Activated T-cell treated with anti-CD3 and anti-CD28 coated beads for 48 hours (primary cell): ENCODE measurements at places on chromosomes 5 and 9.

DNA sequence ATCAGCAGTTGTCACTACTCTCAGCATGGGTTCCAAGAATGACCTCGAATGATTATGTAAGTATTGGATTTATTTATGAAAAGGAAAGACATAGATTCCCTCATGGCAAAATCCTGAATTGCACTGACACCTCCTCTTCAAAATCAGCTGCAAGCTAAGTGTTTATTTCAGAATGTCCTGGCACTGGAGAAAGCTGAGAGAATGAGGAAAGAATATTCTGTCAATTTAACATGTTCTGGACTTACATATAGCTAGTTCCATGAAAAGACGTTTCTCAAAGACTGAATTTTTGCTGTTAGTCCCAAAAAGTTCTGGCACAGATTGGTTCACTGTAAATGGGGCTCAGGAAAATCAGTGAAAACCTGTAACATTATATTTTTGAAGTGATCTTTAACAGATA is 120.3 kb downstream of the NREP start:
- no peak for DNase-seq

DNA sequence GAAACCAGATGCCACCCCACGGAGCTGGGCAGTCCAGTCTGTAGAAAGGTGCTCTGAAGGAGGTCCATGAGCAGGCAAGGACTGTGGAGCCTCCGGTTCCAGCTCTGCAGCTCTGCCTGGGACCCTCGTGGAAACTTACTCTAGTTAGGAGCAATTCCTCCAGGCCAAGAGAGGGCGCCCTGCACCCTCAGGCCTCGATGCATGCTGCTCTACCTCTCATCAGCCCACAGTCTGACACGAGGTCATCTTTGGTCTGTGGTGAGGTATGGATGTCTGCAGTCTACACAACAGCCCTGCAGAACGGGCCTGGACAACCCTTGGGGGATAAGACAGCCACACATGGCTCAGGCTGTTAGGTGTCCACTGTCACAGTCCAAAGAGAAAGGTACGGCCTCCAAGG is 50.6 kb upstream of the UBTD2 start:
- DNase-seq: peak; percentile 5

- DNase-seq: no peak
These were observed 15.3 kb downstream of the MTMR12 start for GRCh38 chr5:32297181-32298058.

DNA sequence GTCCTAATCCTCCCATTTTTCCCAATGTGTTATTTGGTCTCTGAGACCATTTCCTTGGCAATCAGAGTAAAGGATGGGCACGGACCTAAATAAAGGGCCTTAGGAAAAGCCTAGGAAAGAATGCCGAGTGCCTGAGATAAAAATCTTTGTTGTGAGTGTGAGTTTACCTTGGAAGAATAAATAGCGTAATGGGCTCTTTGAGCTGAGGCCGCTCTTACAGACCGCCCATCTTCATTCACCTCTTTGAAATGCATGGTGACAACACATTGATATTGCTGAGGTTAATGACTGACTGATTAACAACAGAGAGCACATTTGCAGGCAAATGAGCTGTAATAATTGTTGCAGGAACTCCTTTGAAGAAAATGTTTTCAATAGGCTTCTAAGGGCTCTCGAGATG is 1967.1 kb upstream of the WWC1 start:
- no peak for DNase-seq

GRCh38 chr5:103410172-103410571 is 151.6 kb downstream of the MACIR start:
- no peak for DNase-seq

DNA sequence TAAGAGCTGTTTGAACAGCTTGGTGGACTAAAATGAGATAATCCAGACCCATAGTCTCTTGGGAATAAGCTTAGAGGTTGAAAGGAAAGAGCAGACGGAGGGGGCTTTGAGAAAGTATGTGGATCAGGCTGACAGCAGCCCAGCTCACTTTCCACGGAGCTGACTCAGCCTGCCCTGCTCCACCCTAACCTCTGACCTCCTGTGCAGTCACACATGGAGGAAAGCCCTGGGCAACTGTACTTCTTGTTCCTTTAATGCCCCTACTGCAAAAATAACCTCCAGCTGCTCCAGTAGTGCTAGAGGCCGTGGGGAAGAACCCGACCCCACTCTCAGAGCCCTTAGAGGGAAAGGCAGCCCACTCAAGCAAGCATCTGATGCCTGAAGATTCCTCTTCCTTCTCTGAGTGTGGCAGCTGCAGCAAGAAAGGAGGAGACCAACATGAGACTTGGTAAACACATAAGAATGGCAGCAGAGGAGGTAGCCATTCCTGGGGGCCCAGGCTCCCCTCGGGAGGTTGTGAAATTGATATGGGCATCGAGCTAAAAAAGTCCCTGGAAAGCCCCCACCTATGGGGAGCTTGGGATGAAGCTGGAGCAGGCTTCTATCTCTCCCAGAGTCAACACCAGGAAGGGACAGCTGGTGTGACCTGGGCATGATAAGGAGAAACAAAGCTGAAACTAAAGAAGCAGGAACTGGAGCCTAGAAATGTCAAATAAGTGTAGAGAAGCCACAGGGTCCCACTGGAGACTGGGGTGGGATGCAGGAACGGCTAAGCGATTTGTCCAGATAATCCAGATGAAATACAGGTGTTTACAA is 204.3 kb downstream of the PIK3R1 start:
- no peak for DNase-seq

DNA sequence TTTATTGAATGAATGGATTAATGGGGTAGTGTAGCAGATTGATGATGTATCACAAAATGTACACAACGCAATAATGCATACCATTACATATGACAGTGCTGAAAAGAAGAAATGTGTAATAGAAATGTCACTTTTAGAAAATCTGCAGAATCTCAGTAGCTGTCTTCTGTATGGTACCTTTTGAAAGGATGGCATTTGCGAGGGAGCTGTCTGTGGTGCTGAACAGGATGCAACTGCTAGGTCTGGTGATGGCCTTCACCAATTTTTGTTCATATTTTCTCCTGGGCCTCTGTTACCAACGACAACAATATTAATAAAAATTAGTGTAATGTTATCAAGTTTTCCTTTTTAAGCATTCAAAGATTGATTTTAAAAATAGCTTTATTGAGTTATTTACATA is 36.2 kb upstream of the OTULIN start:
- peak; percentile 21 for DNase-seq

- no peak for DNase-seq
These were observed 59.3 kb downstream of the AHRR start for GRCh38 chr5:380701-381309.

DNA sequence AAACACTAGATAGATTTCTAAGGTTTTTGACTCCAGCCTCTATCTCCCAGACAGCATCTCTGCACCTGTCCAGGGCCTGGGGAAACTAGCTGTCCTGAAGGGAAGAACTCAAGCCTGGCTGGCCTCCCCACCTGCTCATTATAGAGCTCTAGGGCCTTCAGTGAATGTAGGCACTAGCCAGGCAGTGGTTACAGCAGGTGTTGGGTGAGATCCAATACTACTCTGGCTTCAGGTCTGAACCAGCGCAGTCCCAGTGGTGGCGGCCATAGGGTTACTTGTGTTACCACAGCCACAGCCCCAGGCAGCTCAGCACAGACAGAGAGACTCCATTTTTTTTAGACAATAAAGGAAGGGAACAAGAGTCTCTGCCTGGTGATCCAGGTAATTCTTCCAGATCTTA is 449.2 kb downstream of the IRX1 start:
- no peak for DNase-seq

DNA sequence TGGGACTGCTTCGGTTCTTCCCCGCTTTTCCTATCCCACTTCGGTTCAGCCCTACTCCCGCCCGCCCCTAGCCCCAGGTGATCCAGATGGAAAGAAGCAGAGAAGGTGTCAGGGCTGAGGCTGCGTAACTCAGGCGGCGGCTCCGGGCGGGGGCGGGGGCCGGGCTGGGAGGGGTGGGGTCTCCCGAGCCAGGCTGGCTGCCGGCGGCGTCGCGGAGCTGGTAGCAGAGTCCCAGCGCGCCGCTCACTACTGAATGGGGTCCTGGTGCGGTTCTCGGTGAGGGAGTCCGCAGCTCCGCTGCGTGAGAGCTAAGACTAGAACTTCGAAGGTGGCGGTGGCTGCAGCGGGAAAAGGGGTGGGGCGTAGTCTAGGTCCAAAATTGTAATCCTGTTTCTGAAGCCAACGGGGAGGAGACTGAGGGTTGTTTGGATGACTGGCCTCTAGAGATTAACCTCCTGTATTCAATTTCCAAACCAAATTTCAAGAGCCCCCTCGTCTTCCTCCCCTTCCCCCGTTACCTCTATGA is 1.4 kb downstream of the PRR16 start:
- no peak for DNase-seq

DNA sequence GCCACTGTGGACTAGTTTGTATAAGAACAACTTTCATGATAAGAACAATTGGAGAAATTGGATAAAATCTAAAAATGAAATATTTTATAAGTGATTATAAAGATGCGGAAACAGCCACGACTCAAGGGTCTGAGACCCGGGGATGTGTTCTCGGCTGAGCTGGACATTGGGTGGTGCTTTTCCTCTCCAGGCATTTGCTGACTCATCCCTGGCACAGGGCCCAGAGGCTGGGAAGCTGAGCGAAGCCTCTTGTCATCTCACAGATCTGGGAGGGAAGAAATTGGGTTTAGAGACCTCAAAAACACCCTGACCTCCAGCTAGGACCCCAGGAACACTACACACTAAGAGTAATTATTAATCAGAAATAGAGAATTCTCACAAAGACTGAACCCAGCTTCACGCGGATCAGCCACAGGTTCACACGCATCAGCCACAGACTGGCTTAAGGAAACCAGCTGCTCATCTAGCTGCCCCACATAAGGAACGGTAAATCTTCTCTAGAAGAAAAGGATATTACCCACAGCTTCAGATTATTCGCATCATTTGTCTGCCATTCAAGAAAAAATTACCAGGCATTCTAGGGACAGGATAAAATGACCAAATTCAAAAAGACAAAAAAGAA is 2.8 kb upstream of the OR2V1 start:
- DNase-seq: no peak

DNA sequence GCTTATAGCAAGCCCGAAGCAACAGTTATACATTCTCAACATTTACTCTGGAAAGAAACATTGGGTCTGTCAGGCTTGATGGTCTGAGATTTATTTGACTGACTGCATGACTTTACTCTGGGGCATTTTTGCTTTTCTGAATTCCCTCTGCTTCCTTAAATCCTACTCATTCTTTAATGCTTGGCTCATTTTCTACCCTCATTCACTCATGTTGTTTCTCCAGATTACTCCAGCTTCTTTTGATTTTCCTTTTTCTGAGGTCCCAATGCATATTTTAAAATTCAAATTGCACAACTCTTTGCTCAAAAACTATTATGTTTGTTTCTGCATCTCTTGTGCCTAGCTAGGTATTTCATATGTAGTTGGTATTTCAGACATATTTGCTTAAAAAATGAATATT is 2002.9 kb upstream of the NUDT12 start:
- DNase-seq: no peak

DNA sequence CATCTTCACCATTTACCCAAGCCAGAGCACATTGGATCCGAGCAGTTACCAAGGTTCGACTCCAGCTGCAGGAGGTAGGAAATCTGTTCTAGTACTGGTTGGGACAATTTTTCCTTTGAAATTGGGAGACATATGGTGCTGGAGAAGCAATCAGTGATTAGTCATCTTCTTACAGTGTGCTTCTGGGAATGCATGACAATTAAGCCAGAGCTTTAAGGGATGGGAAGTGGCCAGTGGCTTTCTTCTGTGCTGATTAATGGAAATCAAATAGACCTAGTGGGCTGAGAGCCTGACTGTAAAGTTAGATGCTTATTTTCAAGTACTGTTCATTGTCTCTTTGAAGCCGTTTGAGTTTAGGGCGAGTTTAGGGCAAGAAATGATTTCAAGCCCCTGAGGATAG is 152.1 kb downstream of the UNC13B start:
- no peak for DNase-seq

GRCh38 chr9:130212543-130213297 is 40.5 kb downstream of the NCS1 start:
- no peak for DNase-seq

DNA sequence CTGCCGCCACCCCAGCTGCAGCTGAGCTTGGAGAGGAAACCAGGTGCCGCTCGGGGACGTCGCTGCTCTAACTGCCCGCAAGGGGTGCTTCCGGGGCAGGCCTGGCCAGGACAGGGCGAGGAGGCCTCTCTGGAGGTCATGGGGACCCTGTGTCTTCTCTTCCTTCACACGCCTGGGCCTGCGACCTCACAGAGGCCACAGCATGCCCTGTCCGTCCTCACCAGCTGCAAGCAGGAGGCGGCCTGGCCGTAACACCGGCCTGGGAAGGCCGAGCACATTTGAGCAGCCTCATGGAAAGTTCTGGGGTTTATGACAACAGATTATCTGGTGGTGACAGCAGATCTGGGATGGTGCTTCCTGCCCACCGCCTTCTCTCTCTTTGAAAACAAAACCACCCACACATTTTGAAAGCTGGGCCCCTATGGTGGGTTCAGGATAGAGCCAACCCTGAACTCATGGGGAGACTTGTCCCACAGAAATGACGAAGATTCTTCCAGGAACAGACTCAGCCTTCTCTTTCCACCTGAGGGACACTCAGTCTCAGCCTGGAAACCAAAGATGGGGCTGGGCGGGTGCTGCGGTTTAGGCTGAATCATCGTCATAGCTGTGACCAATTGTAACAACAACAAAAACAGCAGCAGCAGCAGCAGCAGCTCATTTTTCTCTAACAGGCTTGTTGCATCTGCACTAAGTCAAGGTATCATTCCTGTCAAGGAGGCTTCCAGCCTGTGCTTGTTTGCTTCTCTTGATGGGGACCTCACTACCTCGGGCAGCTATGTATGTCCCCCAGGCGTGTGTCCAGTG is 99.6 kb upstream of the RAPGEF1 start:
- DNase-seq: peak; percentile 47

- DNase-seq: no peak
These were observed 26.7 kb downstream of the EXD3 start for GRCh38 chr9:137396227-137396626.

- peak; percentile 35 for DNase-seq
These were observed 826 bp downstream of the PAIP1 start for GRCh38 chr5:43555895-43556606.

- no peak for DNase-seq
These were observed 212.7 kb downstream of the ESM1 start for GRCh38 chr5:54772684-54773083.

DNA sequence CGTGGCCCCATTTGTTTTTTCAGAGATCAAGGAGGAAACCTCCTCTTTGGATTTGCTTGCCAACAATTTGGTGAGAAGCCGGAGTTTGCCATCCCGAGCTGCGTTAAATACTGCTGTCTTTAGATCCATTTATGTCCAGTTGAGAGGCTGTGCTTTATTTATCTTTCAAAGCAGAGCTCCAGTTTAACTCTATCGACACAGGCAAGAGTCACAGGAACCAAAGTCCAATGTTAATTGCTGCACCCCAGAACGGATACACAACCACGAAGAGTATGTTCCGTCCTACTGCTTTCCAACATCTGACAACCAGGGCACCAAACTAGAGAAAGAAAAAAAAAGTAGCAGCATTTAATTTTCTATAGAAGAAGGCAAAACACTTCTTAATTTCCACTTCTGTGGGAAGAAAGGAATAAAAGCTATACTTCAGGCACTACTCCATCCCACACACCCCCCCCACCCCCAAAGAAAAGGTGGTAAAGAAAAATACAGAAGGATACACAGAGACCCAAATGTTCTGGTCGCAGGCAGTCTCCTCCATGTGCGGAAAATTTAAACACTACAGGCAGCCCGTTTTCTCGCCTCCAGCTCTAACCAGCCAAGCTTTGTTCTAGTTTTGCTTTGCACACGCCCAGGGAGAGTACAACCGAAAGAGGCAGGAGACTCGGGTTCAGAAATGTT is 1.1 kb downstream of the FEM1C start:
- DNase-seq: no peak
